Mesangial cell (primary cell): ENCODE measurements at places on chromosomes 2 and 18. TPM values are rescaled to one million over a fixed set of nuclear protein-coding genes. Genes with fewer than 3 reads are reported as not detected.

THUMPD2 gene
- total RNA-seq = 2.5 and 4.9 TPM in 2 replicates

ANO7 gene
- 1.3 and 1.8 TPM in 2 replicates for total RNA-seq

MYOM1 gene
- total RNA-seq = under 0.01 and 0.13 TPM in 2 replicates

RAPGEF4 gene
- total RNA-seq = 0.16 and 0.38 TPM in 2 replicates

ROCK1 gene
- total RNA-seq = 11.4 and 12.4 TPM in 2 replicates
